ENCODE measurements at places on chromosomes 2 and 18.

DNA sequence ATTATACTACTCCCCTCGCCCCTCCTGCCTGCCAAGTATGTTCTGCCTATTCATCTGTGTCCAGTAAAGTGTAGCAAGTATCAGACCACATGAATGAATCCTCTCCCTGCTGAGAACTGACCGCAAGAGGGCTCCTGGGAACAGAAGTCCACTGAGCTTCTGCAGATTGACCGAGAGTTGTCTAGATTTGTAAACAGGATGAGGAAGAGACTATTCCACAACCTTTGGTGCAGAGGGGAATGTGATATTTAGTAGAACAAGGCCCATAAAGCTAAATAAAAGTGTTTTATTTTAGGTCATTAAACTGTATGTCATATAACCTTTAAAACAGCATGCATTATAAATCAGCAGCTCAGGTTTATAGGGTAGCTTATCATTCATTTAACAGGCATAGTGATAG, 377.0 kb downstream of the DCC start:
- peak; percentile 76 for DNase-seq

DNA sequence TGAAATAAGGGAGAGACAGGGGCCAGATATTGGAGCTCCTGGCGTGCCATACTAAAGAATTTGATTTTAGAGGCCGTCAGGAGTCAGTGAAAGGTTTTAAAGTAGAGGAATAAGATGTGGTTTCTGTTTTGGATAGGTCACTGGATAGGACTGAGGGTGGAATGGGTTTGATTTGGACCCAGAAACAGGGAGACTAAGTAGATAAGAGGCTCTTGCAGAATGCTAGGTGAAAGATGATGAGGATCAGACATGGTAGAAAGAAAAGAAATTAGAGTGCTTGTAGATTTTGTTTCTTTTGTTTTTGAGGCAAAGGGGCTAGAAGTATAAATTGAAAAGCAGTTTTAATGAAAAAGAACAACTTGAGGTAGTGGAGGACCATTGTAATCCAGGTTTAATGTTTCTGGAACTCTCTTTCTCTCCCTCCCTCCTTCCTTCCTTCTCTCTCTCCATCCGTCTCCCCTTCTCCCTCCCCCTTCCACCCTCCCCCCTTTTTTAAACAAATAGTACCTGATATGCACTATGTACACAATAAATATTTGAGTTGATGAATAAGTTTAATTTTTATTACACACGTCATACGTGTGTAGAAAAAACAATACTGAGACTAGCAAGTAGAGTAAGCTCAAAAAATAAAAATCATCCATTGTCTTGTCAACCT, 1.9 kb downstream of the NDUFV2 start:
- DNase-seq = no peak

- peak; percentile 33 for DNase-seq
Measured at GRCh38 chr2:207255565-207256470, 90.1 kb upstream of the KLF7 start.

GRCh38 chr18:63138436-63139340, 180.9 kb downstream of the BCL2 start:
- no peak for DNase-seq

DNA sequence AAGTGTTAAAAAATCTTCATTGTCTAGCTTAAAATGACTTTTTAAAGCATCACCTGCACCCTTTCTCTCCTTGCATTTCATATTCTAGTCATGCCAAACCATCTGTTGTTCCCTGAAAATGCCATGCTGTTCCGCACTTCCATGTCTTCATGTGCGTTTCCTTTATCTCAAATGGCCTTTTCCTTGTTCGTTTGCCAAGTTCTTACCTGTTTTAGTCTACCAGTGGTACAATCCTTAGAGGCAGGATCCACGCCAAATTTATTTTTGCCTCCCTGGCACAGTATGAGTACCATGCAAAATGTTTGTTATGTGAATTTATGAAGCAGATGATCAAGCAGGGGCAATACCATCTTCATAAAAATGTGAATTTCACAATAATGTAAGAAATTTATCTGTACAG, 37.0 kb downstream of the TMEFF2 start:
- no peak for DNase-seq

DNA sequence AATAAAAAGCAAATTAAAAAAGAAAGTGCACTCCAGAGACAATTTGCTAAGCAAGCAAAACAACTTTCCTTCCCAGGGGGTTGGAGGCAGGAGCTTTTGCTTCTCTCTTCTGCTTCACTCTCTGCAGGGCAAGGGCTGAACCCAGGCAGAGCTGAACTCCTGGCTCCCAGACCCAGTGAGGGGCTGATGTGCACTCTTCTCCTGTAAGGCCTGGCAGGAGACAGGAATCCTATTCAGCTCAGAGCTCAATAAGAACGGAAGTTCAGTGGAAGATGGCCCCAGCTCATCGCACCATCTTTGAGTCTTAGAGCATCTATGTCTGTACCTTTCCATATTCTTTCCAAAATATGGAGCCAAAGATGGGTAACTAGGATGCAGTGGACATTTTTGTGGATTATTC, 29.1 kb downstream of the CIB4 start:
- no peak for DNase-seq

DNA sequence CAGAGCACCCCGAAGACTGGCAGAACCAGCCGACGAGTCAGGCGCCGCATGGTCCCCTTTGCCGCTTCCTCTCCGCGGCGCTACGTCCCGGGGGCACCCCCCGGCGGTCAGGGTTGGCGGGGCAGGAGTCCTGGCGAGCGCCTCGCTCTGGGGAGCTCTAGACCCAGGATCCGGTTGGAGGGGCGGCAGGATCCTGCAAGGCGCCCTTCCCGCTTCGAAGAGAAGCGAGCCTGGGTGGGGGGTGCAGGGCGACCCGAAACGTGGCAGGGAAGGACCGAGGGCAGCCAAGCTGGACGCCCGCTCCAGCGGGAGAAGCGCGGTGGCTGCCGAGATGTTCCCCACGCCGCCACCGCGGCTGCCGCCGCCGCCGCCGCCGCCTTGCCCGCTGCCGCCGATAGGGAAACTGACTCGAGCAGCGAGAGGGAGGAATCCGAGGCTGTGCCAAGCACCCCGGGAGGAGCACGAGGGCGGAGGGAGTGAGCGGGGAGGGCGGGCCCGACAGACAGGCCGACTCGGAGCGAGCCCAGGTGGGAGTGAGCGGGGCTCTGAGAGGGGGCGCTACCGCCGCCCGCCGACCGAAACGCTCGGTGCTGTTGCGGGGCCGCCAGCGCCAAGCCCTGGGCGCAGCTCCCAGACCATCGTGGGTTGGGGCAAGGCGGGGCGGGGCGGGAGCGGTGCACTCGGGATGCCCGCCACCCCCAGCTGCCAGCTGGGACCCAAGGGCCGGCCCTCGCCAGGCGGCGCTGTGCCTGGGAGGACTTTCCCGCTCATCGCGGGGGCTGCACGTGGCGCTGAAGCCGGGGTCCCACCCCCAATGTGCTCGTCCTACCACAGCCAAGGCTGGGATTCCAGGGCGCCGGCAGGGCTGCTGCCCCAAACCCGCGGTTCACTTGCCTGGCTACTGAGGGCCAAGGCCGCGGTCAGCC, at the start of gene GALNT14:
Gene GALNT14, minus strand, starts transcription at position 404 of the 926 bp plus-strand sequence. Its CDS starts 354 bp downstream, at position 50.
- DNase-seq = peak; percentile 35

GRCh38 chr2:39881494-39881893, 102.4 kb upstream of the THUMPD2 start:
- no peak for DNase-seq

- no peak for DNase-seq
Measured at GRCh38 chr2:137938204-137938603, 26.1 kb upstream of the HNMT start.

DNA sequence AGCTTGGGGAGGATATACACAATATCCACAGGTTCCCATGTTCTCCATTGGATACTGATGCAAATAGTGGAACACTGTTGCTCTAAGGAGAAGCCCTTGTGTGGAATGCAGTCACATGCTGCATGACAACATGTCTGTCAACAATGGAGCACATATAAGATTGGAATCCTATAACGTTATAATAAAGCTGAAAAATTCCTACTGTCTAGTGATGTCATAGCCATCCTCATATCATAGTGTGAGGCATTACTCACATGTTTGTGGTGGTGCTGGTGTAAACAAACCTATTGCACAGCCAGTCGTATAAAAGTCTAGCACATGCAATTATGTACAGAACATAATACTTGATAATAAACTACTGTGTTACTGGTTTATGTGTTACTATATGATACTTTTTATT, 394.7 kb downstream of the FBXO15 start:
- DNase-seq = no peak

- no peak for DNase-seq
Measured at GRCh38 chr2:186348200-186348599, 137.9 kb upstream of the ZC3H15 start.

DNA sequence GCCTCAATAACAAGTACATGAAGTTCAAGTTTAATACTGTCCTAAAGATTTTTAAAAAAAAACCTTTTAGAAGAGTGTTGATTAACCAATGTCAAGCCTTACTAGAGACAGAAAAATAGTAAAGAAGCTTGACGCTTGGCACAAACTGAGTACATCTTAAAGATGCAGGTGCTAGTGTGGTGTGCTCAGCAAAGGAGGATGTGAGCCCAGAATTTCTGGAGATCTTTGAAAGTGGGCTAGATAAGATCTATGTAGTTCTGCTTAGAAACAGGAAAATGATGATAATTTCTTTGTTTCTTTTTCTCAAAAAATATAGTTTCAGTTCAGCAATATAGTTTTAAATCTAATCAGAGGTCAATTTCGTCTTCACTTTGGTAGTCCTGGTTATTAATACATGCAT, 118.3 kb upstream of the KLHL14 start:
- no peak for DNase-seq

- no peak for DNase-seq
Measured at GRCh38 chr2:127594116-127594591, 51.8 kb upstream of the GPR17 start.

DNA sequence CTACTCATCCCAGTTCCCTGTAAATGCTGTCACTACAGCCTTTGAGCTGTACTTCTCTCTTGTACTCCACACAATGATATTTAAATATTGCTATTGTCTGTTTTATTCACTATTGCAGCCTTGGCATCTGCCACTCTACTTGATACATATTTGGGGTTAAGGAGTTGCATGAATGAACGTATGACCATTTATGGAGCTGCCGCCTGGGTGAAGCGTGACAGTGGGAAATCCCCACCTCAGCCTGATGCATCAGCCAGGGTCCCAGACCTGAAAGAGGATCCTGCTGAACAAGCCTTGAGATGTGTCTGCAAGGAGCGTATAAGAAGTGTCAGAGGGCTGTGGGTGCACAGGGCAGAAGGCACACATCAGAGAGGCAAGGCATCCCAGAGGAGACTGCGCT, 39.1 kb downstream of the MRPL35 start:
- DNase-seq = no peak

GRCh38 chr2:15661295-15661569, 69.6 kb downstream of the DDX1 start:
- no peak for DNase-seq

DNA sequence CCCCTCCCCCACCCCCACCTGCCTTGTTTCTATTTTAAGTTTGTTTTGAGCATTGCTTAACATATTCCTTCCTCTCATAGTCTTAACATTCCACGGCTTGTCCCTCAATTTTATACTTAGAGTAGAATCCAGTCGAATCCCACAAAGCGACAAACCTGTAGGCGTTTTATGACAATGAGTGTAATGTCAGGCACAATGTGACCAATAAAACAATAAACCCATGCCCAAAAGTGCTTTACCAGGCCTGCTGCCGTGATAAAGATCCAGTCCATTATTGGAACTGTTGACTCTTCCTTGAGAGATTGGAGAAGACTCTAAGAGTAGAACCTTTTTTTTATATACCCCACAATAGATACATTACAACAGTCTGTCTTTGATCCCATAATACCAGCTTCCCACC, 6.2 kb upstream of the MRO start:
- DNase-seq = no peak

- no peak for DNase-seq
Measured at GRCh38 chr2:186588940-186589611, 780 bp upstream of the ITGAV start.

GRCh38 chr18:51890762-51891161, 449.2 kb upstream of the DCC start:
- no peak for DNase-seq

DNA sequence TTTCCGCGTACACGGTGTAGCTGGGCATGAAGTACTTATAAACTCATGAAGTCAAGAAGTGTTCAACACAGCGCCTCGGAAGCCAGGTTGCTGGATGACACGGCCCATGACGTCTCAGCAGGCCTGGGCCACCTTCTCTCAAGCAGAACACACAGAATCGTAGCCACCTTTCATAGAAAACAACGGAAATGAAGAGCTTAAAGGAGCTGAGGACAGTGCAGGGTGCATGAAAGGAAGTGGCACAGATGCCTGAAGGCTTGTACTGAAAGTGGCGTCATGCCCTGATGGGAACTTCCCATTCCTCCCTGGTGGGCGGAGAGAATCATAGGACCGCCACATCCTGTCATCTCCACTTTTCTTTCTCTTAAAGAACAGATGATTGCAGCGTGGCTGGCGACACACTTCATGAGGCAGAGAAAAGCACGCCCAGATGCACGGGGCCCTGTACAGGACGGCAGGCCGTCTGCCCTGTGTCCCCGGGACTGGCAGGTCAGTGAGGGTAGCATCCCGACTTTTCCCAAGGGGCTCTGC, 31.1 kb downstream of the HDAC4 start:
- DNase-seq = peak; percentile 69

GRCh38 chr2:54941248-54941984, 108.8 kb downstream of the RTN4 start:
- DNase-seq = peak; percentile 62

- no peak for DNase-seq
Measured at GRCh38 chr2:21245565-21245964, 121.8 kb downstream of the TDRD15 start.

DNA sequence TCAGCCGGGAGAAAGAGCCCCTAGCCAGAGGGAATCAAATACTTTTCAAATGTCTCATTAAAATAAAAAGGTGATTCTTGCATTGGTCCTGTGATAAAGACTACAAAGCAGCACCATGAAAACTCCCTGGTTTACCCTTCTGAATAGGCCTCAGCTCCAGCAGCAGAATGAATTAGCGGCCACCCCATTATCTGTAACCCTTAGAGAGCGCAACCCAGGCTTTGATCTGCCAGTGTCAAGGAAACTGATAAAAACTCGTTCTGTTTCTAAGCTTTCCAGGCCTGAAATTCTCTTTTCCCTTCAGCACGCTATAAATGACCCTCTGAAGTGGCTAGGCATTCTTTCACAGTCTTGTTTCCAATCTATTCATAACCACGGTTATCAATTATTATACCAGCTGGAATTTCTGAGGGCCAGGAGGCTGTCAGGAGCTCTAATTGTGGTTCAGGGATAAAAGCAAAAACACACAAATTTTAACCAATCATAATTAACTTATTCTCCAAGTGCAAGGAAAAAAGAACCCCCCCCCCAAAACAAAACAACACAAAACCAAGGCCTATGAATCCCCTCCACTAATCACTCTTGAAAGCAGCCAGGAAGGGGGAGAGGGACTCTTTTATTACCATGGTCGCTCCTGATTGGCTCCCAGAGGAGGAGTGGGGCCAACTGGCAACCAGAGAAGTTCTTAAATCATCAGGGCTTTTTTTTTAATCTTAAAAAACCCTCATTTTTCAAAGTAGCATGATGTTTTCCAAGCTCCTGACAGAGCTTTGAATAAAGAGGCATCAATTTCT, 258.9 kb downstream of the CYRIA start:
- DNase-seq = no peak

GRCh38 chr2:167595839-167596471, 651.4 kb downstream of the STK39 start:
- no peak for DNase-seq
